ENCODE measurements at places on chromosomes 2 and 18.

- DNase-seq = no peak
These were observed 310.8 kb downstream of the ERBB4 start for GRCh38 chr2:212227755-212228154.

GRCh38 chr2:39631718-39632117 is 34.0 kb upstream of the TMEM178A start:
- no peak for DNase-seq

DNA sequence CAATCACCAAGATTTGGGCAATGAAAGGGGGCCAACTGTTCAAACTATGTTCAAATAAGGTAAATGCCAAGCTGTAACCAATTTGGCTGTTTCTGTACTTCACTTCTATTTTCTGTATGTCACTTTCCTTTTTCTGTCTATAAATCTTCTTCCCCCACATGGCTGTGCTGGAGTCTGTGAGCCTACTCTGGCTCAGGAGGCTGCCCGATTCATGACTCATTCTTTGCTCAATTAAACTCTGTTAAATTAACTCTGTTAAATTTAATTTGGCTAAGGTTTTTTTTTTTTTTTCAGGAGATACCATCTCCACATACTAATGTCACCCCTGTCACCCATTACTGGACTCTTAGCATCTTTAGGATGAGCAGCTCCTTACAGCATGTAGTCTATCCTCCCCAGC is 178.8 kb upstream of the TWIST2 start:
- no peak for DNase-seq

- DNase-seq = no peak
These were observed 19.2 kb downstream of the PPP4R3B start for GRCh38 chr2:55598056-55598795.

GRCh38 chr18:40004246-40004645 is 1950.8 kb upstream of the PIK3C3 start:
- DNase-seq = no peak

GRCh38 chr2:17539611-17540092 is 844 bp upstream of the VSNL1 start:
- DNase-seq = no peak

- no peak for DNase-seq
These were observed 81.1 kb upstream of the CD226 start for GRCh38 chr18:70028734-70029133.

Measured in chondrocyte (in vitro differentiated cells).